ENCODE measurements at places on chromosomes 1 and 21.

DNA sequence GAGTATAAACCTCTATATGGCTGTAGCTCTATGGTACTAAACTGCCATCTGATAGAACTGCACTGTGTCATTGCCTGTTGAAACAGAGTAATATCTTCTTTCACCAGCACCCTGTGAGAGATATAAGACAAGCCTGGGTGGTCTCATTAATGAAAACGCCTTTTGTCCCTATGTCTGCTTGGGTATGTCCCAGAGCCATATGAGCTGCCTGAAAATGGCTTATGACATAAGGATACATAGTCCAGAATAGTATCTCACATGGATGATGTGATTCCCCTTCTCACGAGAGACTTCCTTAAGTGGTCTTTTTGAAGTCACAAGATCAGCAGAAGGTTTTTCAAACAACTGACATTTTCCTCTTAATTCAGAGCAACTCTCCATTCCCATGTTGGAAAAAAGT, 7.3 kb upstream of the TMCC2 start:
- H3K27me3 ChIP-seq = no peaks in the 10 kb centered on the region
- H3K4me1 ChIP-seq = no peaks in the 10 kb centered on the region
- H3K4me3 ChIP-seq = no peak overlapping the region
- H3K36me3 ChIP-seq = no peaks in the 10 kb centered on the region

- no peaks in the 10 kb centered on the region for H3K4me1 ChIP-seq
- no peak for DNase-seq
- H3K27ac ChIP-seq = no peak overlapping the region
- no peak overlapping the region for H3K4me3 ChIP-seq
- no peaks in the 10 kb centered on the region for H3K27me3 ChIP-seq
Measured at GRCh38 chr1:207364614-207365013, 43.1 kb downstream of the CD55 start.

GRCh38 chr1:15337656-15338402, 71.9 kb upstream of the EFHD2 start:
- H3K36me3 ChIP-seq = no peaks in the 10 kb centered on the region
- peaks cover 7% of the 10 kb centered on the region for H3K27me3 ChIP-seq
- DNase-seq = no peak
- H3K4me3 ChIP-seq = no peak overlapping the region
- peaks cover 3% of the 10 kb centered on the region for H3K4me1 ChIP-seq

DNA sequence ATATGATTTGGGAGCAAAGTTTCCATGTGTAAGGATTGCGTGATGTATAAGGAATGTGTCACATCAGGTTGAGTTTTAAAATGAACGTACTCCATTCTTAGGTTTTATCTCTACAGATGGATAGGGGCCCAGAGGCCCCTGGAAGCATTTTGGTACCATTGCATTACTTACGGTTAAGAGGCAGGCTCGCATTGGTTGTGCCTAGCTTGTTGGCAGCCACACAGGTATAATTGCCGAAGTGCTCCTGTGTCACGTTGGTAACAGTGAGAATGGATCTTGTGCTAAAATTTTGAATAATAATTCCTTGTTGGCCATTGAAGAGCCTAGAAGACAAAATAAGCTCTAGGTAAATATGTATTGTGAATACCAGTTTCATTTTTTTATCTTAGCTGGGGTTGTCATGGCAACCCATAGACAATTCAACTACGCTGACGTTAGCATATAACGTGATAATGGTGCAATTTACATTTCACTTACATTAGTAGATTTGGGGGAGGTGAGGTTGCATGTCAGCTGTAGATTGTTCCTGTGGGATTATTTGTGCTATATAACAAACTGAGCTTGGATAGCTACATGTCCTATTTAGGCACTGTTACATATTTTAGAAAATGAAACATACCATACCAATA, 511.9 kb upstream of the ZRANB2 start:
- DNase-seq = no peak
- no peaks in the 10 kb centered on the region for H3K36me3 ChIP-seq
- no peak overlapping the region for H3K27ac ChIP-seq
- H3K4me3 ChIP-seq = no peak overlapping the region

- no peaks in the 10 kb centered on the region for H3K4me1 ChIP-seq
- H3K36me3 ChIP-seq = no peaks in the 10 kb centered on the region
- no peak overlapping the region for H3K4me3 ChIP-seq
- no peaks in the 10 kb centered on the region for H3K27me3 ChIP-seq
- DNase-seq = no peak
Measured at GRCh38 chr1:109193653-109194590, 19.8 kb upstream of the SARS1 start.

- H3K4me3 ChIP-seq = no peak overlapping the region
- H3K36me3 ChIP-seq = no peaks in the 10 kb centered on the region
- no peak for DNase-seq
- H3K27ac ChIP-seq = no peak overlapping the region
- no peaks in the 10 kb centered on the region for H3K27me3 ChIP-seq
Measured at GRCh38 chr1:16605213-16605525, 8.2 kb downstream of the NBPF1 start.

DNA sequence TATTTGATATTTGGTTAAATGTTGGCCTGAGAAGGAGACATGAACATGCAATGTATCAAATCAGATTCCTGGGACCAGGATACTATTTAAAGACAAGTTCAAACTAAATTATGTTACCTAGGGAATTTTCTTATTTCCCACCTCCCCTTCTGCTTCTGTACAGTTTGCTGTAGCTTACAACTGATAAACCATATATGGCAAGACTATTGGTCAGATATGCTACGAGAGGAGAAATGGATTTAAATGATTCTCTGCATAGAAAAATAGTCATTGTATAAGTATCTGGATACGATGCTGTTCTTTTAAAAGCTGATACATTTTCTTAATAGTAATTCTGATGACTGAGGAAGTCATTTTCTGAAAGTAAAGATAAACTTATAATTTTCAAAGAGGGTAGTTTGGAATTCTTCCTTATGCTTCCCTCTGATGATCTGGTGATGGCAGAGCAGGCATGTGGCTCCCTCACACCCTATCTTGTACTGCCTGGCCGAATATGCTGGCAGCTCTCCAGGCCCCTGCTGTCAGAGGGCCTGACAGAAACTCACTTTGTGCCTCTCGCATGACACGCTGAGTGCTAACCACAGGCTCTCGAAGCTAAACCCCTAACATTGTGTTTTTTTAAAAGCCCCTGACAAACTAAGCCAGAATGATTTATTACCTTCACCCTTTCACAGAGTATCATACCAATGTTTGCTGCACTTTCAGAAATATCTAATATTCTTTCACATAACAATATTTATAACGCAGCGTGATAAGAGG, 19.4 kb downstream of the RRP15 start:
- H3K4me1 ChIP-seq = no peaks in the 10 kb centered on the region
- no peak overlapping the region for H3K27ac ChIP-seq
- no peaks in the 10 kb centered on the region for H3K36me3 ChIP-seq
- no peaks in the 10 kb centered on the region for H3K27me3 ChIP-seq
- no peak for DNase-seq

GRCh38 chr1:100794748-100795645, 75.5 kb downstream of the VCAM1 start:
- no peaks in the 10 kb centered on the region for H3K36me3 ChIP-seq
- no peak overlapping the region for H3K4me3 ChIP-seq
- DNase-seq = no peak
- H3K27ac ChIP-seq = no peak overlapping the region
- H3K27me3 ChIP-seq = no peaks in the 10 kb centered on the region
- H3K4me1 ChIP-seq = no peaks in the 10 kb centered on the region

- no peak for DNase-seq
- H3K27me3 ChIP-seq = no peaks in the 10 kb centered on the region
Measured at GRCh38 chr1:43345120-43345519, 7.5 kb downstream of the MPL start.

DNA sequence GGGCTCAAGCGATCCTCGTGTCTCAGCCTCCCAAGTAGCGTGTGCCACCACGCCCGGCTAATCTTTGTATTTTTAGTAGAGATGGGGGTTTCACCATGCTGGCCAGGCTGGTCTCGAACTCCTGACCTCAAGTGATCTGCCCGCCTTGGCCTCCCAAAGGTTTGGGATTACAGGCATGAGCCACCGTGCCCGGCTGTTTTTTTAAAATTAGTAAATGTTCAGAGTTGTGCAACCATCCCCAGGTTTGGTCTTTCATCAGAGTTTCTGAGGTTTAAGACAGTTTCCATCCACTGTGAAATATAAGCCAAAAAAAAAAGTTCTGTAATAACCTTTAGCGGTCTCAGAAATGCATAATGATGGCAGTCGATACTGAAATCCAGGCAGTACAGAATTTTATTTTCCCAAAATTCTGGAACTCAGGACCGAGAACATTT, 550 bp upstream of the SYT11 start:
- H3K4me1 ChIP-seq = peaks cover 26% of the 10 kb centered on the region
- H3K4me3 ChIP-seq = peak overlapping the region; percentile 60
- H3K36me3 ChIP-seq = no peaks in the 10 kb centered on the region
- H3K27me3 ChIP-seq = no peaks in the 10 kb centered on the region
- peak; percentile 42 for DNase-seq

- no peak overlapping the region for H3K27ac ChIP-seq
- no peak for DNase-seq
- peaks cover 70% of the 10 kb centered on the region for H3K27me3 ChIP-seq
- peaks cover 31% of the 10 kb centered on the region for H3K4me1 ChIP-seq
Measured at GRCh38 chr1:21668951-21669257, 253 bp downstream of the RAP1GAP start.

DNA sequence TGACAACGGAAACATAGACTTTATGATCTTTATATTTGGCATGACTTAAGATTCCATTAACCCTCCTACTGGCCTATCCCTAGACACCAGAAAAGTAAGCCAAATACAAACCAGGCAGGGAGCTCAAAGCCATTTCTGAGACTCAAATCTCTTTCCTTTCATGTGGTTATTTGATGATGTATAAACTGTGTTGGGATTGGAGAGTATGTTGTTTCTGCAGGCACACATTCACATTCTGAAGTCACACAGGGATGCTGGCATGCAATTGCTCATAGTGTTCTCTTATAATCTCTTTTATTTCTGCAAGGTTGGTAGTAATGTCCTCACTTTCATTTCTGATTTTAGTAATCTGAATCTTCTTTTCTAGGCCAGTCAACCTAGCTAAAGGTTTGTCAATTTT, 5.8 kb downstream of the ZMYND12 start:
- no peak overlapping the region for H3K27ac ChIP-seq
- no peak for DNase-seq
- H3K36me3 ChIP-seq = no peaks in the 10 kb centered on the region
- no peaks in the 10 kb centered on the region for H3K27me3 ChIP-seq

GRCh38 chr1:31954607-31955283, 16.6 kb upstream of the PTP4A2 start:
- peak overlapping the region; percentile 92 for H3K27ac ChIP-seq
- peak overlapping the region; percentile 11 for H3K4me3 ChIP-seq
- peak; percentile 87 for DNase-seq

- H3K4me1 ChIP-seq = no peaks in the 10 kb centered on the region
- H3K4me3 ChIP-seq = no peak overlapping the region
- no peaks in the 10 kb centered on the region for H3K36me3 ChIP-seq
- DNase-seq = no peak
- no peak overlapping the region for H3K27ac ChIP-seq
Measured at GRCh38 chr1:119217309-119217828, 76.9 kb upstream of the WARS2 start.

DNA sequence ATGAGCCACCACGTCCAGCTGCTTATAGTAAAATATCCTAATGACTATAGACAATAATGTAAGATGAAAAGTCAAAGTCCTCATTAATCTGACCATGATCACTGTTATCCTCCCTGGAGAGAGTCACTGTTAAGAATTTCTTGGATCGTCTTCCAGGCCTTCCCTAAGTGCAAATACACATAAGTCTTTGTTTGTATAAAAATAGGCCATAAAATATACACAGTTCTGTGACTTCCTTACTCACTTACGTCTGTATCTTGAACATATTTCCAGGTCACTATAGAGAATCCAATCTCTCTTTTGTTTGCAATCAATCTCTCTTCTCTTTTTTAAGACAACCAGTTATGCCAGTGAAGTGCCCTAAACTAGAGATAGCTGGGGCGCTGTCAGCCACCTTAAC, 89.1 kb upstream of the LYST start:
- H3K27me3 ChIP-seq = no peaks in the 10 kb centered on the region
- no peak for DNase-seq
- no peaks in the 10 kb centered on the region for H3K4me1 ChIP-seq
- no peaks in the 10 kb centered on the region for H3K36me3 ChIP-seq
- H3K4me3 ChIP-seq = no peak overlapping the region

- H3K4me1 ChIP-seq = no peaks in the 10 kb centered on the region
- DNase-seq = no peak
- H3K27me3 ChIP-seq = peaks cover 3% of the 10 kb centered on the region
- H3K27ac ChIP-seq = no peak overlapping the region
- no peaks in the 10 kb centered on the region for H3K36me3 ChIP-seq
- no peak overlapping the region for H3K4me3 ChIP-seq
Measured at GRCh38 chr1:36731226-36732014, 248.7 kb upstream of the CSF3R start.

DNA sequence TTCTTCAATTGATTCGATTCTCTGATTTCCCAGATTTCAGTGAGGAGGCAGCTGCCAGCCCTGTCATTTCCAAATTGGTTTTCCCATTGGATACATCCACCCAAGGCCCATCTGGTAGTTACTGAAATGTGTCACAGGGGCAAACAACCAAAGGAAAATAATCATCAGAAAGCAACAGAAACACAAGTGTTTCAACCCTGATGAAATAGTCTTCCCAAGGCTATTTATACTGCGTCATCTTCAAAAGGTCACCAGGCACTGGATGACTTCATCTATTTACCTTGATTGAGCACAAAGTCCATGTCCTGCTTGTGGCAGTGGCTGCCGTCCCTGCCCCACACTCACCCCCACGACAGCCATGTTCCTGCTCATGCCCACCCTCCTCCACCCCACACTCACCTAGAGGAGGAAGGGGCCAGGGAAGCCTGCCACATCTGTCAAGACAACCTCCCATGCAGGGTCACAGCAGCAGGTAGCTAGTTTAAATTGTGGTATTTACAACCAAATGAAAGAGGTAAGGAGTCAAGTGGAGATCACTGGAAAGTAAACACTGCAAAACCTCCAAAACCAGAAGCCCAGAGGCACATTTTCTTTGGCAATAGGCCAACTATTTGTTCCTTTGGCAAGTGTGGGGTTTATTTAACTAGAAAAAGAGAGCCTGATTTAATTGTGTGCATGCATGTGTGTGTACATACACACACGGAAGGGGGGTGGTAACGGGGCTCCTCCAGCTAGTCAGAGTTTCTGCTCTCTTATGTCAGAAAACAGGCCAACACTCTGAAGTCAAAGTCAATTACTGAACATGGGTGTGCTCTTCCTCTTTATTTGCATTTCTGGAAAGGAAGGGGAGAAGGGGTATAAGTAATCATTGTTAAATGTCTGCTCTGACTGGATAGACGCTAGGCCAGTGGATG, 49.5 kb upstream of the RAB4A start:
- H3K27ac ChIP-seq = no peak overlapping the region
- no peak overlapping the region for H3K4me3 ChIP-seq
- peaks cover 9% of the 10 kb centered on the region for H3K4me1 ChIP-seq
- no peaks in the 10 kb centered on the region for H3K36me3 ChIP-seq
- no peaks in the 10 kb centered on the region for H3K27me3 ChIP-seq
- DNase-seq = no peak

GRCh38 chr1:235100194-235100772, 28.4 kb downstream of the TOMM20 start:
- no peak overlapping the region for H3K4me3 ChIP-seq
- no peaks in the 10 kb centered on the region for H3K36me3 ChIP-seq
- no peak overlapping the region for H3K27ac ChIP-seq
- no peaks in the 10 kb centered on the region for H3K27me3 ChIP-seq

- no peaks in the 10 kb centered on the region for H3K4me1 ChIP-seq
- no peak overlapping the region for H3K4me3 ChIP-seq
- no peaks in the 10 kb centered on the region for H3K36me3 ChIP-seq
- DNase-seq = no peak
- H3K27me3 ChIP-seq = no peaks in the 10 kb centered on the region
Measured at GRCh38 chr1:42777852-42778251, 6.9 kb upstream of the TMEM269 start.

Data from gastrocnemius medialis (tissue), 4 donors.